ENCODE measurements at places on chromosomes 2 and 18.

DNA sequence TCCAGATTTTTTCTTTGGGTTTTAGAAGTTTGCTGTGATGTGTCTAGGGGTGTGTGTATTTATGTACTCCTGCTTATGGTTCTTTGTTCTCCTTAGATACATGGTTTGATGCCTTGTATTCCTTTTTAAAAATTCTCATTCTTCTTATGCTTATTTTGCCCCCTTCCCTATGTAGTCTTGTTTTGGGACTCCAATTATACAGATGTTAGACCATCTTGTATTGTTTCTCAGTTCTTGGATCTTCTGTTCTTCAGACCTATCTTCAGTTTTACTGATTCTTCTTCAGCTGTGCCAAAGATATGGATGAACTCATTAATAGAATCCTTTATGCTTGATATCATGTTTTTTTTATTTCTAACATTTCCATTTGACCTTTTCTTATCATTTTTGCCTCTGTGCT, 14.2 kb upstream of the MSL3B start:
- no peak for DNase-seq

DNA sequence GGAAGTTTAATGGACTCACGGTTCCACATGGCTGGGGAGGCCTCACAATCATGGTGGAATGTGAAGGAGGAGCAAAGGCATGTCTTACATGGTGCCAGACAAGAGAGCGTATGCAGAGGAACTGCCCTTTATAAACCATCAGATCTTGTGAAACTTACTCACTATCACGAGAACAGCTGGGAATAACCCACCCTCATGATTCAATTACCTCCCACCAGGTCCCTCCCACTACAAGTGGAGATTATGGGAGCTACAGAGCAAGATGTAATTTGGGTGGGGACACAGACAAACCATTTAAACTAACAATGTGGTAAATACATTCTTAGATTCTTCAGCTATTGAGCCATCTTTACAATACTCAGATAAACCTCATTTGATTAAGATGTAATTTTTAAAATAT, 176.1 kb downstream of the SH3BP4 start:
- no peak for DNase-seq

DNA sequence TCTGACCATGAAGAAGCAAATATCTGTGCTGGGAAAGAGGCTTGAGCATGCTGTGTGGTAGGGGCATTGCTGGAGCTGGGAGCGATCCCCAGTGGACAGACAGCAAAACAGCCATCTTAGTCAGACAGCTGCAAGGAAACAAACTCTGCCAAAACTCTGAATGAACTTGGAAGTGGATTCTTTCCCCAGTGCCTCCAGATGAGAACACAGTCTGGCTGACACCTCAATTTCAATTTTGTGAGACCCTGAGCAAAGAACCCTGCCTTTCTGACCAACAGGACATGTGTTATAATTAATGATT, 23.2 kb upstream of the FAP start:
- no peak for DNase-seq

DNA sequence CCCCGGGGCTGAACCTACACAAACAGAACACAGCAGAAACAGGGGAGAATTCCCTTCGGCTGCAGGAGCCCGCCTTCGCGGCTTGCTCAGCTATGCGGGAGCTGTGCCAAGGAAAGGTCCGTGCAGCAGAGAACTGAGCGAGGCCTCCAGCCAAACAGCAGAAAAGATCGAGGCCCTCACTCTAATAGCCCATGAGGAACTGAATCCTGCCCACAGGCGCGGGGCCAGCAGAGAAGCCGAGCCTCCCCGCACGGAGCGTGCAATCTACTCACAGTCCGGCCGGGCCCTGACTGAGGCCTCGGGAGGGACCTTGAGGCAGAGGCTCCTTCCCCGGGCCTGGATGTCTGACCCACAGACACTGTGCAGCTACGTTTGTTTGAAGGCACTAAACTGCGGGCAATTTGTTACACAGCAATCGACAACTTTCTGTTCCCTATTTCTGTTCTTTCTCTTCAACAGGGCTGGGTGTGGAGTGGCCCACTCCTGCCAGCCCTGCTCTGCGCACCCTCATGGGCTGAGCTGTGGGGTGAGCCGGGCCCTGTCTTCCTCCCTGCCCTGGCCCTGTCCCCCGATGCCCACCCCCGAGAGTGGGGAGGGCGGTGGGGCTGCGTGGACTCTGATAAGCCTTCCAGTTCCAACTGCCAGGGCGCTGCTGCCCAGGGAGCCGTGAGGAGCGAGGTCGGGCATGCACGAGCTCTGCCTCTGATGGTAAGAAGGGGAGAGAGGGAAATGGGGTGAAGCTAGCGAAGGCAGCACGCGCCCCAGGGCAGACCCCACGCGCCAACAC, 13.7 kb downstream of the HES6 start:
- no peak for DNase-seq

DNA sequence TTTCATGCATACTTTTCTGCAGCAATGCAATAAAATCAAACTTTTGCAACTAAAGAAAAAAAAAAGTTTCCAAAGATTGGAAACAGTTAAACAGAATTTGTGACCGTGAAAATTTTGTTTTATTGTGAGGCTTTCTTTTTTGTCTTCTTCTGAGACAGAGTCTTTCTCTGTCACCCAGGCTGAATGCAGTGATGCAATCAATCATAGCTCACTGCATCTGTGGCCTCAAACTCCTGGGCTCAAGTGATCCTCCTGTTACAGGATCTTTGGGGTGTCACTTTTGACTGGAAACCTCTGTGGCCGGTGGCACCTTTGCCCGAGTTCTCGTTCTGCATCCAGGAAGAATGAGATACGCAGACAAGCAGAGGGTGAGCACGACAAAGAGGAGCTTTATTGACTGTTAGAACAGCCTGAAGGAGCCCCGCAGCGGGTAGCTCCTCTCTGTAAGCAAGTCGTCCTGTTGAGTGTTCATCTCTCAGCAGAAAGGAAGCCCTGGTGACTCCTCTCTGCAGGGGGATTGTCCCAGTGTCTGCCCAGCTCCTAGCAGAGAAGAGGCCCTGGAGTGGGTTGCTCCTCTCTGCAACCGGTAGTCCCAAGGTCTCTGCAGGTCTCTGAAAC, 16.9 kb upstream of the ILKAP start:
- no peak for DNase-seq

GRCh38 chr2:236687296-236687965, 117.8 kb downstream of the ACKR3 start:
- DNase-seq, result no peak

- no peak for DNase-seq
Measured at GRCh38 chr2:66872986-66873754, 438.2 kb downstream of the MEIS1 start.

DNA sequence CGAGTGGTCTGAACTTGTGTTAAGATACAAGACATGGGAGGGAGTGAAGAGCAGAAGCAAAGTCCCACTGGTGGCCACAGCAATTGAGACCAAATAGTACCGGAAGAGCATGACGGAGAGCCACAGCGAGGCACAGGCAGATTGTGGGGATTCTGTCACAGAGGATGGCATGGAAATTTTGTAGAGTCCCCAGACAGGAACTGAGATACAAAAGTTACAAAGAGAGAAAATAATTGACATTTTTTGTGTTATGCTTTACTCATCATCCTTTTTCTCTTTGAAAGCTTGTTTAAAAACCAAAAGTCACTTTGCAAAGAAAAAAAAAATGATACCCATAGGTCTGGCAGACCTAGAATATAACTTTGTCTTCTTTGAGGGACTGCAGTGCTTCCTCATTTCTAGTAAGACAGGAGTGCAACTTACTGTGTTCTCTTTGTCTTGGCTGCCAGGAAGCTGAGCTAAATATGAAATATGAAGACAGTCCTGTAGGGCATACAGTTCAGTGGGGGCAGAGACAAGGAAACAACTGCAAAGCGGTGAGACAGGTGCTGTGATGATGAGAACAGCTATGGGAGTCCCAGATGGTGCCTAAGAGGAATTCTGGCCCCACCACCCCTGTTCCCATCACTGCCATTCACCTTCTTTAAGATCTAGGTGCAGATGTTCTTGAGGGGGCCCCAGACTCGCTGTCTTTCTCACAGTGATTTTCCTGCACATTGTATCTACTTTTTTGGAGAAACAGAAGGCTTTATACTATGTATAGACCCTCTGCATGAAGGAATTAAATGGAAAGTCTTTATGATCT, 5.2 kb downstream of the ARHGAP25 start:
- no peak for DNase-seq

DNA sequence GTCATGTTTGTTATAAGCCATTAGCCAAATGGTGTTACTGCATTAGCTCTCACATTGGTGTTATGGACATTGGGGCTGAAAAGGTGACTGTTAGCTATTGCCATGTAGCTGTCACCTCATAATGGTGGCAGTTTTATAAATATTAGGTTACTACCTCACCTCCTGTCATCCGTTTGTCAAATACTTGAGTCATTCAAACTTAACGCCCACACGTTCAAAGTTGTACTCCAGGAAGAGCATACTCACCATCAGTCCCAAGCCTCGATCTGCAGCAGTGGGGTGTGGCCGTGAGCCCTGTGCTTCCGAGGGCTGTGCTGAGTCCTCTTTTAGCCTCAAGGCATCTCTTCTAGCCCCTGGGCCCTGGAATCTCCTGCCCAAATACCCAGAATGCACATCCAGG, 87.3 kb downstream of the PDK1 start:
- DNase-seq, result no peak

- no peak for DNase-seq
Measured at GRCh38 chr18:58348951-58349350, 279.9 kb downstream of the ALPK2 start.

DNA sequence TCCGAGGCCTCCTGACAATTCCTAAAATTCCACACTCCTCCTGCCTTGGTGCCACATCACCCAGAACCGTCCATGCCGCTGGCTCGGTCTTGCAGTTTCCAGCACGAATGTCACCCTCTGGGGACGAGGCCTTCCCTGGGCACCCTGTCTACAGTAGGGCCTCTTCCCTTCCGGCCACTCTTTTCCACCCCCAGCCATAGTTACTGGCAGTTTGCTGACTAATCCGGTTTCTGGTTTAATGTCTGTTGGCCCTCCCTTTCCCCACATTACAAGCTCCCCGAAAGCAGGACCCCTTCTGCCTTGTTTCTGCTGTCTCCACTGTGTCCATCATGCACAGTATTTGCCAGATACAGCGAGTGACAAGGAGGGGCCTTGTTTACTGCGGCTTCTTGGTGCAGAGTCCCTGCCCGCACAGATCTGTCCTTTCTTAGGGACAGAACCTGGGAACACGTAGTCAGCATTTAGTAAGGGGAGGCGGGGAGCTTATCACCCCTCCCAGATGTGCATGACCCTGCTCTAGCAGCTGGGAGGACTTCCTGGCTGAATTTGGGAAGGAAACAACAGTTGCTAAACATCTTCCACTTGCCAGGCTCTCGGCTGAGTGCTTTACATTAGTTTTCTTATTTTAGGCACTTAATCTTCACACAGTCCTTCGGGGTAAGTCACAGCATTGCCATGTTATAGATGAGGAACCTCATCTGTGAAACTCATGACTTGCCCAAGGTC, 23.6 kb upstream of the CATIP start:
- DNase-seq, result no peak

GRCh38 chr2:232362174-232362900, 16.2 kb upstream of the ALPP start:
- DNase-seq, result no peak

DNA sequence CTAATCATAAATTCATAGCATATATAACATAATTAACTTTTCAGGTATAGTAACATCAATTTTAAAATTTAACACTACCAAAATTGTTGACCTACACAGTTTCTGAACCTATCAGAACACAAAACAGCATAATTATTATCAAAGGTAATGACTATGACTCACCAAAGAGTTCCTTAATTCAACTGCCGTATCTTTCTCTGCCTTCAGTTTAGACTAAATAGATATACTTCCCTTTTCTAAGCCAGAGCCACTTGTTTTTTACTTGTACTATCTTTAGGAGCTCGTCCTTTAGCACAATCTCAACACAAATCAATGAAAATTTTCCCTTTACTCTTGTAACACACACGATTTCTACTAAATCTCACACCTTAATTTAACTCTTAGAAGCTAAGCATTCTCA, 54.4 kb downstream of the CCDC88A start:
- no peak for DNase-seq

DNA sequence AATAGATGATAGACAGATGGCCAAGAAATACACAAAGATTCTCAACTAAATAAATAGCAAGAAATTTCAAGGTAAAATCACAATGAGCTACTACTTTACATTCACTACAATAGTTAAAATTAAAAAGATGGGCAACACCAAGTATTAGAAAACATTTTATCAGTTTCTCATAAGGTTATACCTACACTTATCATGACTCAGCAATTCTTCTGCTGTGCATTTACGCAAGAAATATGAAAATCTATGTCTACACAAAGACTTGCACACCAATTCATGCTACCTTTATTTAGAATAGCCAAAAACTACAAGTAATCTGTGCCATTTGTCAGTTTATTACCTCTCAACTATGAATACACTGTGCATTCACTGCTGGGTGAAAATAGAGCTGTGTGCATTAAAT, 937.4 kb upstream of the NRXN1 start:
- no peak for DNase-seq

GRCh38 chr2:28779001-28779400, 27.4 kb downstream of the PPP1CB start:
- DNase-seq, result no peak

DNA sequence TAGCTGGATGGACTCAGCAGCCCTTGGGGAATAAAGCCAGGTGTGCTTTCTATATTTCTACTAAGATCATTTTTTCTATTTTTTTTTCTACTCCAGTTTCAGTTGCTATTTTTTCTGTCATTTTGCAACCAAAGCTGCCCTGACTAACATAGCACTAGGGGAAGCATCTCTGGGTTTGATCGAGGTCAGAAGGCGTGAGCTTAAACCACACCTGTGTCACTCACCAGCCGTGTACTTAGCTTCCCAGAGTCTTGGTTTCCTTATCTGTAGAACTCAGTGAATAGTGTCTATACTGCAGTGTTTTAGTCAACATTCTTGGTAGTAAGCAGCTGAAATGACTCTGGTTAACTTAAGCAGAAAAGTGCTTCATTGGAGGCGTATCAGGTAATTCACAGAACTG, 489.6 kb upstream of the SPRED2 start:
- no peak for DNase-seq

DNA sequence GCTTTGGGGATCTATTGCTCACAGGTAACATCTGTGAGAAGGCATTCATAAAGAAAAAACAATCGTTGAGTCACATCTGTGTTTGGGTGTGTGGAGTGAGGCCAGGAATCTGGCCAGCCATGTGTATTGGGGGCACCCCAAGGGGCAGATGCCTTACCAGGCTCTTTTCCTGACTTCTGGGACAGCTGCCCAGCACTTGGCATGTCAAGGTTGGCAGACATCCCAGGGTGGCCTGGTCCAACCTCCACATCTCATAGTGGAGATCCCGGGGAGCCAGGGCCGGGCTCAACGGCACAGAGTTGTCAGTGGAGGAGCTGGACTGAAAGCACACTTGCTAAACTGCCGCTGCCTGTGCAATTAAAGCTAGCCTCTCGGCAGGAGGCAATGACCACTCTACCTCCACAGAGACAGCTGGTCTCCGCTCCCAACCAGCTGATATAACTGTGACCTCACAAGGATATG, 75.3 kb upstream of the MGAT4A start:
- no peak for DNase-seq

- no peak for DNase-seq
Measured at GRCh38 chr2:149185942-149186490, 144.4 kb upstream of the LYPD6 start.

DNA sequence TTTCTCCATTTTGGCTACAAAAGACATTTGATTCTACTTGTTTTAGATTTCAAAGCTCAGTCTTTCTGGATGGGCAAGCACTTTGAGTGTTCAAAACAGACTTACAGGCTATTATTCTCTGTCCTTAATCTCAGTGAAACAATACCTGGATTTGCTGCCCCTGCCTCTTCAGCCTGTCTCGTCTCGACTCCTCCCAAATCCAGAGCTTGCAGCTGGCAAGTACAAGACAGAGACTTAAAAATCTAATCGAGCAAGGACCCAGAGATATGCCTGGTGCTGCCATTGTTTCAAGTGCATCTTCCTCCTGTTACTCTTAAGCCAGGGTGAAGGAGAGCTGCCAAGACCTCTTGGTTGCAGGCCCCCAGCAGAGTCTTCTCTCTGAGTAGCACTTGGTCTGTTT, 59.2 kb downstream of the LRRC30 start:
- DNase-seq, result peak; percentile 75

All from NCI-H524 (cell line).